Testis (tissue), 5 donors: ENCODE measurements at places on chromosomes 7 and 10. TPM values are rescaled to one million over a fixed set of nuclear protein-coding genes. Genes with fewer than 3 reads are reported as not detected.

DNA sequence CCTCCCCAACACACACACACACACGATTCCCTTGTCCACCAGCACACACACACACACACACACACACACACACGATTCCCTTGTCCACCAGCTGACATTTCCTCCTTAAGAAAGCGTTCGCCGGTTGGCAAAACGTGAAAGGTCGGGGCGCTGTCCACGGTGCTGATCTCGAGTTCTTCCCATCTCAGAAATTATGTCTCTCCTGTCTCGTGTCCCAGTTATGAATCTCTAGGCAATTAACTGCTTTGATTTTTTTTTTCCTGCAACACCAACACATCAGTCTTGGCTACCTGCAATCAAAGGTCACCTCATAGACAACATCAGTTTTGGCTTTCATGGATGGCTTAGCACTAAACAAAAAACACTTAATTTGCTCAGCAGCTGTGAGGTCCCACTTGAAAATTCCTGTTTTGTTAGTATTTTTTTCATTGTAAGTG, 1.9 kb downstream of the INA start:
- peak; percentile 68 for DNase-seq

- no peak for DNase-seq
Observed at GRCh38 chr10:83469728-83470331, 669.5 kb upstream of the GHITM start.

GRCh38 chr10:29784175-29784773, 149.5 kb upstream of the SVIL start:
- DNase-seq = no peak

GRCh38 chr10:30832749-30833627, 198.7 kb downstream of the ZNF438 start:
- DNase-seq = no peak

GRCh38 chr10:58625070-58625469, 112.4 kb downstream of the BICC1 start:
- no peak for DNase-seq

DNA sequence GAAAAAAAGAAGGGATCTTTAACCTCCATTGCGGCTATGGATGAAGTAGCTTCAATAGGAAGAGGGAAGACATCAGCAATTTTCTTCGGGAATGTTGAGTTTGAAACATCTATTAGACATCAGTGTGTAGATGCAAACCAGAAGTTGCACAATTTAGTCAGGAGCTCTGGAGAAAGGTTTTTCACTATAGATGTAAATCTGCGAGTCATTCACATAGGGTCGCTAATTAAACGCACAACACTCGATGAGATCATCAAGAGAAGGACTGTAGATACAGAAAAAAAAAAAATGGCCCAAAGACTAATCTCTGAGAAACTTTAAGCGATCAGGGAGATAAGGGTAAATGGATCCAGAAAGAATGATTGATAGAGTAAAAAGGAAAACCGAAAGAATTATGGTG, 61.7 kb upstream of the TES start:
- DNase-seq = no peak

DNA sequence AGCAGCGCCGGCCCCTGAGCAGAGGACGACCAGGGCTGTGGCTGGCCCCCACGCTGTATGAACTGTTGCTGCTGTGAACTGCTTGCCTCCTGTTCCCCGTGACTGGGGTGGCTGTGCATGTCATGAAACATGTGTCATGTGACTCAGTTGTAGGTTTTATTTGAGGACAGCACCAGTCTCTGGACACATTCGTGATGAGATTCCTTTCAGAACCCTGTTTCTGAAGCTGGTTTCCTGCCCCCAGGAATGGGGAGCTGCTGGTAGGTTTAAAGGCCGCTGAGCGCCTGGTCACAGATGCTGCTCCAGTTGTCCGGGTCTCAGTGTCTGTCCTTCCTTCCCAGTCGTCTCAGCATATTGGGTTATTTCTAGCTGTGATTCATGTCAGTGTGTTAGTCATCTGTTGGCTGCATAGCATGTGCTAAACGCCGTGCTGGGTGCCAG, 79.1 kb upstream of the PPIF start:
- no peak for DNase-seq

DNA sequence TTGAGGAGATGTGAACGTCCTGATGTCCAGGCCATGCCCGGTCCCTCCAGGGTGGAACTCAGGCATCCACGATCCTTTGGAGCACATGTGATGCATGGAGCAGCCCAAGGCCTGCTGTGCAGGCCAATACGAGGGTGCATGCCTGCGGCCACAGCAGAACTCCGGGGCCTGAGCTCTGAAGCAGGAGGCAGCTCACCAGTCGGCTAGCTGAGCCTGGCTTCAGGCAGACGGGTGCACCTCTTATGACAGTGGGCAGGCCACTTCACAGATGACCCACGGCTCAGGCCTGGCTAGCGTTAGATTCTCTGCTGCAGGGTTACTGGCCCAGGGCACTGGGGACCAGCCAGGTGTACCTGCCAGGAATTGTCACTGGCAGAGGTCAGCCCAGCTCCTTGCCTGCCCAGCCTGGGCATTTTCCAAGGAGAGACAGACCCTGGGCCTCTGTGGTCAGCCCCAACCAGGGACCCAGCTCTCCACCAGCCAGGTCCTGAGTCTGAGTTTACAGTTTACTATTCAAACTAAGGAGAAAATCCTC, 29.6 kb upstream of the INPP5A start:
- DNase-seq = no peak

- DNase-seq = no peak
Observed at GRCh38 chr10:95388539-95388938, 97.7 kb upstream of the PDLIM1 start.

DNA sequence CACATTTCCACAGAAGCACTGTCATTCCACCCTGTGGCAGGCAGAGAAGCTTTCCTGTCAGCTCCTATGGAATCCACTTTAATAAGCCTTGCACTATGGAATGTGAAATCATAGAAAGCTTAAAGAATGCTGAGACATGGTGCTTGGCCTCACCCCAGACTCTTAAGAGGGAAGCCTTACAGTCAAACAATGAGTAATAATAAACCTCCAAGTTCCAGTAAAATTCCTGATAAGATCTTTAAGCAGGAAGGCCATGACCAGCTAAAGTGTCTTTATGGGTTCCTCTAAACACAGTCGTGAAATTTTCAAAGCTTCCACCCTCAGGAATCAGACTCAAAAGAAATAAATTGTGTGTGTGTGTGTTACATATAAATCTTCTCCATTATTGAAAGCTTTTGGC, 11.9 kb upstream of the TEX36 start:
- no peak for DNase-seq

DNA sequence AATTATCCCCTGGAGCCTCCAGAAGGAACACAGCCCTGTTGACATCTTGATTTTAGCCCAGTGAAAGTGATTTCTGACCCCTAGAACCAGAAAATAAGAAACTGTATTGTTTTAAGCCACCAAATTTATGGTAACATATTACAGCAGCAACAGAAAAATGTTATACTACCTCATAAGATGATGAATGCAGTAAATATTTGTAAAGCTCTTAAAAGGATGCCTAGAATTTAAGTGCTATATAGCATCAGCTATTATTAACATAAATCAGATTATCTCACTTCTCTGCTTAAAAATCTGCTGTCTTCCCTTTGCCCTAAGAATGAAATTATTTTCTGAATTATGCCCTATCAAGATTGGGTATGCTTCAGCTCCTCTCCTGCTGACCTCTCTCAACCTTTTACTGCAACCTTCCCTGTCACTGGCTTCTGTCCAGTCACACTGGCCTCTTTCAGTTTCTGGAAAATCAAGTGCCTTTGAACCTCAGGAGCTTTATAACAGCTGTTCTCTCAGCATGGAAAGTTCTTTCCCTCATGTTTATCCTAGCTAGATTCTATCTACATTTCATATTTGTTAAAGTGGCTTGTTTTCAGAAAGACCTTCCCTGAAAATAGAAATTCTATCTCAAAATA, 78.9 kb downstream of the GPR37 start:
- DNase-seq = no peak

- no peak for DNase-seq
Observed at GRCh38 chr10:132374176-132374575, 22.8 kb upstream of the PWWP2B start.

DNA sequence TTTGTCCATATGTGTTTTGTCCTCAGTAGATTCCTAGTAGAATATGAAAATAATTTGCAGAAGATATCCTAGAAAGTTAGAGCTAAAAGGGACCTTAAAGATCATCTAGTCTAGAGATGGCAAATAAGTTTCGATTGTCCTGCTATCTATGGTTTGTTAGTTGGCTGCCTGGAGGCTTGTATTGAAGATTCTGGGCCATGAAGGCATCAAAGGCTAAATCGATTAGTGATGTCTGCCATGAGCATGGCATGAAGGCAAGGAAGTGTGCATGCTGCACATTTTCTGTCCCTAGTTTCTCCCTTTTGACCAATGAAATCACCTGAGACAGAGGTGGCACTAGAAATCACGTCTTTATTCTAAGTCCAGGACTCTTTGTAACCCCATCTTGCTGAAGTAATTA, 553.8 kb upstream of the GALNT17 start:
- no peak for DNase-seq

DNA sequence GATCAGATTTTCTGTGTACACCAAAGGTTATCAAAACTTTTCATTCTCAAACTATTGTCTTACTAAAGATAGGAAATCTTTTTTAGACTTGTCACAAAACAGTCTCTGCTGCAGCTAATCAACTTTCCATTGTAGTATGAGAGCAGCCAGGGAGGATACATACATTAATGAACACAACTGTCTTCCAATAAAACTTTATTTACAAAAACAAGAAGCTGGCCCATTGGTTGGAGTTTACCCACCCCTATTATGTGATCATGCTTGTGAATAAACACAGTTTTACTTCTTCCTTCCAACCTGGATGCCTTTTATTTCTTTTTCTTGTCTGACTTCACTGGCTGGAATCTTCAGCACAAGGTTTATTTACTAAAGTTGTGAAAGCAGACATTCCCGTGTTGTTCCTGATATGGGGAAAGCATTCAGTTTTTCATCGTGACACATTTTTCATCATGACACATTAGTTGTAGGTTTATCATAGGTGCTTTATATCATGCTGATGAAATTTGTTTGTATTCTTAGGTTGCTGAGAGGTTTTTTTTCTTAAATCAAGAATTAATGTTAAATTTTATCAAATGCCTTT, 98.5 kb upstream of the CDK13 start:
- no peak for DNase-seq

- DNase-seq = no peak
Observed at GRCh38 chr10:110081911-110082310, 74.1 kb downstream of the ADD3 start.

DNA sequence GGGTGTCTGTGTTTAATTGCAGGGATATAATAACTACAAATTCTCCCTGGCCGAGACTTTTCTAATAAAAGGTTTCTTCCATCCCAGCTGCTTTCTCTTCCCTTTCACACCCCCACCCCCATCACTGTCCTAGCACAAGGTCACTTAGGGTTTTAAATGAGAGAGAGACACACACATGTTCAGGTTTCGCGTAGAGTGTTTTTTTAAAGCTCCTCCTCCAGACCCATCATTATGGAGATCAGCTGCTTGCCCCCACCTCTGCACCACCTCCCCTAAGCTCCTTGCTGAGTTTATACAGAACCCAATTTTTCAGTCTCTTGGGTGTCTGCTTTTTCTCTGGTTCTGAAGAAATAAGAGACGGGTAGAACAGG, 18.6 kb downstream of the LRMDA start:
- DNase-seq = no peak

DNA sequence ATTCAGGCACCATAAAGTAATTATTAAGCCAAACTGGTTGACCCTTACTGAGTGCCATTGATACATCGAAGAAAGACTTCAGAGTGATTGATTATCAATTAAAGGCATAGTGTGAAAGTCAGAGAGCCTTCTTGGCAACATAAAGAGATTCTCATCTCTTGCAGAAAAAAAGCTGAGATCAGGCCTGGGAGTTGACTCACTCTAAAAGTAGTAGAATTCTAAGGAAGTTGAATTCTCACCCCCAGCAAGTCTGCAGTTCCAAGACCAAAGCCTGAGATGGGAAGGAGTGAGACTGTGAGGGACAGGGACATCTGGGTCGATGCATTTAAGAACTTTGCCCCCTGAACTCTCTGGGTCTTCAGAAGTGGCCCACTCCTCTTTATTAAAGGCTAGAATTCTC, 21.6 kb upstream of the ERCC6 start:
- no peak for DNase-seq

DNA sequence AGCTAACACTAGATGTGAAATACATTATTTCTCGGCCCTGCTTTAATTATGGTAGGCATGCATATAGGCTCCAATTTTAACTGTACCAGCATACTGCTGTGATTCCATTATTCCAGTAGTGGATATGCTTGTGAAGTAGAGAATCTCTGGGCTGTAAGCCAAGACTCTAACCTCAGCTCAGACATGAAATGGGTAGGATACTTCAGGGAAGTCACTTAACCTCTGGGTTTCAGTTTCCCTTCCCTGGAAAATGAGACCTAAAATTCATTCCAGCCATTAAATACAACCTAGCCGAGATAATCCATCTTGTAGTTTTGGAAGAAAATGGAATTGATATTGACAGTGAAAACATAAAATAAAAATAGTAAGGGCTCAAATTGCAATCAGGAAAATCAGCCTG, 59.6 kb upstream of the TRIL start:
- no peak for DNase-seq

GRCh38 chr10:92544296-92544695, 29.6 kb downstream of the IDE start:
- DNase-seq = no peak

- no peak for DNase-seq
Observed at GRCh38 chr10:75776738-75777504, 345.5 kb downstream of the LRMDA start.

GRCh38 chr10:133445268-133445732, 8.4 kb upstream of the SCART1 start:
- no peak for DNase-seq

GRCh38 chr10:71658467-71658745, 61.2 kb downstream of the C10orf105 start:
- DNase-seq = no peak

- no peak for DNase-seq
Observed at GRCh38 chr7:83976302-83976701, 218.3 kb downstream of the SEMA3A start.

GRCh38 chr7:46658281-46658680, 737.2 kb upstream of the IGFBP3 start:
- no peak for DNase-seq

DNA sequence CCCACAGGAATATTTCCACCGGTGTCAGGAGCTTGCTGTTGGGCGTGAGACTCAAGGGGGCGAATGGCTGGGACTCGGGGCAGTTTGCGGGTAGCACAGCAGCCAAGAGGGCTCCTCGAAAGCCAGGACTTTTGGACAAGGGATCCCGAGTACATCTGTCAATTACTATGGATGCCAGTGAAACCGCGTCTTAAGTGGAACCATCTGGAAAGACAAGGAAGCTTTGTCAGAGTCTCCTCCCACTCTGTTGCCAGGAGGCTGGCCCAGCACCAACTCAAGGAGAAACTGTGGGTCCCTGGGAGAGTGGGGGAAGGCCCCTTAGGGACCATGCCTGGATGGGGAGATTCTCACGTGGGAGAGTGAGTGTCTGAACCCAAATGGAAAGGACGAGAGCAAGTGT, 57.1 kb downstream of the C10orf143 start:
- DNase-seq = no peak

- DNase-seq = no peak
Observed at GRCh38 chr7:68911754-68912153, 686.5 kb upstream of the AUTS2 start.

GRCh38 chr10:114605155-114605797, 52.8 kb downstream of the ABLIM1 start:
- no peak for DNase-seq

The SFTPA1 gene
- not detected for total RNA-seq

The LRRC4 gene
- 12.5 TPM for total RNA-seq

The DPP6 gene
- 52.8 TPM for total RNA-seq

The SLC16A9 gene
- 3.8 TPM for total RNA-seq

The NOLC1 gene
- 53.7 TPM for total RNA-seq

The VOPP1 gene
- total RNA-seq = 25.0 TPM

The PAOX gene
- total RNA-seq = 49.5 TPM

The SUGCT gene
- total RNA-seq = 9.8 TPM

The EBF3 gene
- total RNA-seq = 6.0 TPM
